Thyroid gland (tissue), 4 donors: ENCODE measurements at places on chromosomes 2 and 18. TPM values are rescaled to one million over a fixed set of nuclear protein-coding genes. Genes with fewer than 3 reads are reported as not detected.
A peak's percentile ranks its signal among the peaks of the same experiment; 100 is the strongest.

DNA sequence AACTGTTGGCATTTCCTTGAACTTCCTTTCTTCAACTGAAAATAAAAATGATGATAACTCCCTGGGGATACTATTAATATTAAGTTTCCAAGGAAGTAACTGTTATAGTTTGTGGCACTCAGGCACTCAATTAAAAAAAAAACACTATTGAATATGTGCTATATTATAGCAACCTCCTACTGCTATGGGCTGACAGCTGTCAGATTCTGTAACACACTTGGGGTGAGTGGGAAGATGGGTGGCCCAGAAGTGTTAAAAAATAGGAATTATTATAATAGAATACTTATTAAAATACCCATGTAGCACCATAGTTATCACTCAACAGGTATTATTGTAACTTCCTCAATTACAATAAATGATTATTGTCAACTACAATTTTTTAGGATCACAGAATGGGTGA, 130.9 kb downstream of the RNF152 start:
- DNase-seq = no peak

DNA sequence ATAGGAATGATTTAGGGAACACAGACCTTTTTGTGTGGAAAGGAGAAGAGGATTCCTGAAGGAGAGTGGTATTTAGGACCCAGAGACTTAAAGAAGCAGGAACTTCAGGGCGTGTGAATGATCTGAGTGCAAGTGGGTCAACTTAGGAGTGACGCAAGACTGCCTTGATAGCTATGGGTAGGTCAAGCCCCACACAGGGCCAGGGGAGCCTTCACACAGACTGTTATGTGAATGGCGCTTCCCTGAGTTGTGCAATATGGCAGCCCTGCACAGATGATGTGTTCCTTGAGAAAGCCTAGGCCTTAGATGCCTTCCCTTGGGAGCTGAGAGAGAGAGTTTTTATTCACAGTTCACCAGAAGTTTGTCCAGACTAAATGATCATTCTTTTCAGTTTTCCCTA, 47.1 kb upstream of the IGFBP5 start:
- DNase-seq = no peak

DNA sequence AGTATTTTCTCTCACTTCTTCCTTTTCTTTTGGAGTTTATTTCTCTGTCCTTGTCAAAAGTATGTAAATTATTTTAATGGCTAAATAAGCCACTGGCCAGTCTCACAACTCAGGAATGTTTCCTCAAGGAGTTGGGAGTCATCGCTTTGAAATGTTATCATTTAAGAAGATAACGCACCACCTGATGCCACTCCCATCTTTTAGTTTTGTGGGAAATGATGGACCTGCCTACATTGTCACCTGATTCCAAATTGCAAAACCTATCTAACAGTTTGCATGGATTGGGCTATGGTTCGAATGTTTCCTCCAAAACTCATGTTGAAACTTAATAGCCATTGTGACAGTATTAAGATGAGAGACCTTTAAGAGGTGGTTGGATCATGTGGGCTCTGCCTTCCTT, 32.4 kb upstream of the PPM1B start:
- DNase-seq = no peak

DNA sequence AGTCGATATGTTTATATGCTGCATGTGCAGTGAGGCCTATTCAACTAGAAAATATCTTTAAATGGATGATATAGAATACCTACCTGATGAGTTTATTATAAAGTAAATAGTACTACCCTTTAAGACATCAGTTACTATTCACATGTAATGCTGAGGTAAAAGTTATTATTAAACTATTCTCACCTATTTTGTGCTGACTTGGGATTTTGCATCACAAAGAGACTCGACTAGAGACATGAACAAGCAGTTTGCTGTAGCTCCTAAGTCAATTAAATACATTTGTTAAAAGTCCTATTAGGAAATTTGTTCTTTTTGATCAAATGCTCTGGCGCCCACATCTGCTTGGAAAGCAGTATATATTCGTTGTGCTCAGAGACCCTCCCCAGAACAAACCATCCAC, 164.1 kb downstream of the CCDC85A start:
- no peak for DNase-seq

GRCh38 chr2:68974946-68975665, 670 bp downstream of the GKN1 start:
- DNase-seq = no peak

GRCh38 chr2:216925636-216926366, 65.9 kb upstream of the TNP1 start:
- no peak for DNase-seq

DNA sequence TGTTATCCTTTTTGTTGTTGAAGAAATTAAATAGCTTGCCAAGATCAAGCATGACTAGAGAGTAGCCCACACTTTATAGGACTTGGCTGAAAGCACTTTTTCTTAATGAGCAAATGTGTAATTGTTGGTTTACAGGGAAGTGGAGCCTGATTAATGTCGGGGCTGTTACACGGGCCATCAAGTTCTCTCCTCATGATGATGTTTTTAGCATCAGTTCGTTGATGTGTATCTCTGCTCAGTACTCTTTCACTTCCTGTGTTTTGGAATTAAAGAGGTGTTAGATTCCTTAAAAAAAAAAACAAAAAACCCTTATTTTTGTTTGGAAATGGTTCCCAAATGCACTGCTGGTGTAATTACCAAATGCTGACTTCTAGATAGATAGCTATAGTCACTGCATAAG, 114.2 kb downstream of the PTPRM start:
- DNase-seq = no peak

- DNase-seq = no peak
Observed at GRCh38 chr2:150133623-150134022, 353.8 kb downstream of the RND3 start.

DNA sequence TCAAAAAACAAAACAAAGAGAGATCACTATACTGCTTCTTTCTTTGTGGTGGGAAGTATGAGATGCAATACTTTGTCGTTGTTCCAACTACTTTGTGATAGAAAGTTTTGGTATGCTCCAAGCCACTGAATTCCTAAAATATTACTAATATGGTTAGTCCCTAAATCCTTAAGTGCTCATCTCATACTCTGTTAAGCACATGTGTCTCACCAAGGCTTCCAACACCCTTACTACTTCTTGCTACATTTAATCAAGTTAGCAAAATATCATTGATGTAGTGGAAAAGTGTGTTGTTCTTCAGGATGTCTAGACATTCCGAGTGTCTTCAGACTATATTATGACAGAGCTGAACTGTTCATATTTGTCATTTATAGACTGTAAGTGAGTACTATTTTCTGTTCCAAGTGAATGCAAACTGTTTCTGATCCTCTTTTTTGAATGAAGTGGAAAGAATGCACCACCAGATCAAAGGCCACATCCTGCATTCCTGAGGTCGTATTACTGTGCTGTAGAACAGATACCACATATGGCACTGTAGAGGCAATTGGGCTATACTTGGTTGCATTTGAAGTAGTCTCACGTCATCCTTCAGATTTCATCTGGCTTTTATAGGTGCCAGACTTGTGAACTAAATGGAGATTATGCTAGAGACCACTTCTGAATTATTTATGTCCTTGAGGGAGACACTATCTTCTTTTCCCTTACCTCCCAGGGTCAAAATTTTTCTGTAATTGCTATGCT, 298.4 kb upstream of the ZNF521 start:
- no peak for DNase-seq

DNA sequence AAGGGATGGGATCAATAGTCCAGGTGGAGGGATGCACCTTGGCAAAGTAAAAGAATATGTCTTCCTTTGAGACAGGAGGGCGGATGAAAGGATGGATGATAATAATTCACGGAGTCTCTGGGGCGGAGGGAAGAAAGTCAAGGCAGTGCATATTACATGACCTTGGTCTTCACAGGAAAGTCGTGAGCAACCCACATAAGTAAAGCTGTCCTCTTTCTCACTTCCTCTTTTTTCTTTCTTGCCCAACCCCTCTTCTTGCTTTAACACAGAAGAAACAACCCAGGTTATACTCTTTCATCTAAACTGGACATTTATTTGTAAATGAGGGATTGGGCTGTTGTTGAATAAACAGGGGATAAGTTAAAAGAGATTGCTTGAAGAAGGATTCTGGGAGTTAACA, 168.7 kb upstream of the SKOR2 start:
- DNase-seq = no peak

- no peak for DNase-seq
Observed at GRCh38 chr2:128545829-128546228, 227.2 kb upstream of the HS6ST1 start.

Gene POTEE
- not detected for total RNA-seq

DNA sequence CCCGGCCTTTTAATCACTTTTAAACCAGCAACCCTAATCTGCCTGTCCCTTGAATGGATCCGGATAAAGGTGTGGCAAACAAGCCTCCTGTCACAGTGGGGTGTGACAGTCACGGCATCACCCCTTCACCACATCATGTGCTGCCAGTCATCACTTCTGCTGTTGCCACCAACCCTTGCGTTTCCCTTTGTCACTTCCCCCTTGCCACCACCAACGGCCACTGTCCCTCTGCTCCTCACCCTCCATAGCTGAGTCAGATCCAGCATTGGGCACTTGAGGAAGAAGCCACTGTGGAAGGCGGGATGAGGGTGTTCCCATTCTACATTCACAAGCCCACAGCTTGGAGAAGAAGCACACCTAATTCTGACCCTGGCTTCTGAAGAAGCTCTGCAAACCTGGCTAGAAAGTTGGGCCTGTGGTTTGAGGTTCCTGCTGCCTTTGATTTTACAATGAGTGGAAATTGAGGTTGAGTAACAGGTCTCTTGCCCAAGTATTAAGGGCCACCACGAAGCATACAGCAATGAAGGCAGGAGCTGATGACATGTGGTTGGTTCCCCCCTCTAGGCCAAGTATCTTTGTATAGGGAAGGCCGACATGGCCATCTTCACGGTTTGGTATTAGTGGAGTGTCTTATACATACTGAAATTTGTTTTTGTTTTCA, 22.9 kb upstream of the DARS1 start:
- DNase-seq = peak; percentile 11

- DNase-seq = no peak
Observed at GRCh38 chr2:238242731-238243495, 3.1 kb upstream of the HES6 start.

DNA sequence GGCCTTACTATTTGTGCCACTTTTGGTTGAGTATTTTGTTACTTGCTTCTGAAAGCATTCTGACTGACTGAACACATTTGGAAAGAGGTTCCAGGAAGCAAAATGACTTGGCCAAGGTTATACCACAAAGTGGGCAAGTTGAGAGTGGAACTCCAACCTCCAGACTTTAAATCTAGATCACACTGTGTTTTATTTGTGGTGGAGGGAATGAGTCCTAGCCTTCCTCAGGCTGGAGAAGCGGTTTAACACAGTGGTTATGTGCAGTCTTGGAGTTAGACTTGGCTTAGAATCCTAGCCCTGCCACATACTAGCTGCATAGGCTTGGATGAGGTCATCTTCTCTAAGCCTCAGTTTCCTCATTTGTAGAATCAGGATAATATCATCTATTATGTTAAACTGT, 33.4 kb downstream of the PLEKHM3 start:
- DNase-seq = no peak

Gene ANKRD30BL
- total RNA-seq = 0.67 TPM

DNA sequence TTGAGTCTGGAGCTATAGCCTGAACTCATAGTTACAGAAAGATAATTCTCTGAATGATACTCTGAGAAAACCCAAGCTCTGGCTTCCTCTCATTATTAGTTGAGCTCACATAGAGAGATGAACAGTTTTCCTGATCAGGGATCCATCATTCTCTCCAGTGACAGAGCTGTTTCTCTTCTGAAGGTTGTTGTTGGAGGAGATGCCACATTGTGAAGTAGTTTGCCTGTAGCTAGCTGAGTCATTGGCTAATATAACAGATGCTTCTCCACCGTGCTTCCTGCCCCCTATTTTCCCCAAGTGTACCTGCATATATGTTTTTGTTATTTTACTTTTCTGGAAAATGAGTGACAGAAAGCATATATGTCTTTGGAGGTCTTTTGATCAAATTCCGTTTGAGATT, 64.6 kb downstream of the OSBPL6 start:
- no peak for DNase-seq

DNA sequence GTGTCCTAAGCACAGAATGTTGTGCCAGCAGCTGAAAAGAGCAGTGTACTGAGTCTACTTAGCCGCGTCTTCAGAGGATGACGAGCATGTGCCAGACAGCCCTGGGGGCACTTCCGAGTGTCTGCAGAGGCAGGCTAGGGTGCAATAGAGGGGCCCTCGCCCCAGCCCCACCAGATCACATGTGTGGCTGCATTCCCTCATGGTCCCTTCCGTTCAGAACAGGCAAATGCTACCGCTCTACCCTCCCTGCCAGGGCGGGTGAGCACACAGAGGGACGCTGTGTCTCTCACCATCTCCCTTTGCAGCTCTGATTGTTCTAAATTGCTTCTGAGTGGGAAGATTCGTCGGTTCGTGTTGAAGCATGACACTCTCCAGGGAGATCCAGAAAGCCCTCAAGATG, 212.2 kb upstream of the RAB12 start:
- DNase-seq = no peak

DNA sequence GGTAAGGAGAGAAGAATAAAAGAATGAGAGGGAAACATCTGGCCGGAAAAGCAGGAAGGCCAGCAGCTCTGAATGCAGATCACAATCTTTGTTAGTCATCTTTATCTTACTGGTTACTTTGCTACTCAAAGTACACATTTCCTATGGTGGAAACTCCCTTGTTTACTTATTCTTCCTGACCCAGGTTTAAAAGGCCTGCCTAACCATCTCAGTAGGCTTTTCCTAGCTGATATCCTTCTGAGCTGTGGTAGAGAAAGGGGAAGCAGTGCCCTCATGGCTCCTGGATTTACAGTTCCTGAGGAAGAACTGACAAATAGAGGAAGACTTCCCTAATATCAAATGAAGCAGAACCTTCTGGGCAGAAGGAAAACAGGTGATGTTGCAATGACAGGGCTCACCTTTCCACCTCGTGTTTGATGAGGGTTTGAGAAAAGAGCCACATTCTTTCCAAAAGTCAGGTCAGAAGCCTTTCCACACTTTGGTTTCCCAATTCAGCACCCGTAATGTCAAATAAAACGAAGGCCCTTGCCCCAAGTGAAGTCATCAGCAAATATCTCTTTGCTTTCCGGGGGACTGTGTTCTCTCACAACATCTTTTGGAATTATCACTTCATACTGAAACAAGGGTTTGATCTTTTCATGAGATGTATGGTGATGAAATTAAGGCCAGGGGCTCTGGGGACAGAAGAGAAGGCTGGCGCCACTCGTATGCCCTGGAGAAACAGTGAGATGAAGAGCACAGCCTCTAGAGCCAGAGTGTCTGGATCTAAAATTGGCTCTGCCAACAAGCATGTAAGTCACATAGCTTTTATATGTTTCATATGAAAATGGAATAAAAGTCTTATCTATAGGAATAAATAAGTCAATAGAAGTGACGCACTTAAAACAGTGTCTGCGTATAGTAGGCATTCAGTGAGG, 26.7 kb upstream of the APOB start:
- no peak for DNase-seq

Gene CENPA
- total RNA-seq = not detected

Gene RGPD6
- 79.6 TPM for total RNA-seq
